ENCODE measurements at places on chromosomes 12 and 14. TPM values are rescaled to one million over a fixed set of nuclear protein-coding genes. Genes with fewer than 3 reads are reported as not detected.

Gene PMCH
- not detected for polyA plus RNA-seq

DNA sequence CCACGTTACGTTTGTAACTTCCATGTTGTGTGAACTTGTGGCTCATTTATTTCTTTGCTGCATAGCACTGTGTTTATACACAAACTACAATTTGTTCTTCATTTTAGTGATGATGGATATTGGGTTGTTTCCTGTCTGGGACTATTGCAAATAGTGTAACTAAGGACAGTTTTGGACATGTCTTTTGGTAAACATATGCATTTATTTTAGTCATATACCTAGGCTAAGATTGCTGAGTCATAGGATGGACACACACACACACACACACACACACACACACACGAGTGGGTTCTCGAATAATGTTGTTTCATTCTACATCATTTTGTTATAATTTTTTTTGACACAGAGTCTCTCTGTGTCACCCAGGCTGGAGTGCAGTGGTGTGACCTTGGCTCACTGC lies 123.5 kb upstream of the CAND1 start:
- no peaks in the 10 kb centered on the region for H3K36me3 ChIP-seq
- H3K4me3 ChIP-seq, result no peak overlapping the region
- no peak overlapping the region for H3K27ac ChIP-seq
- no peak for DNase-seq
- no peaks in the 10 kb centered on the region for H3K27me3 ChIP-seq

GRCh38 chr12:87428701-87429277 lies 600.4 kb downstream of the C12orf50 start:
- H3K27ac ChIP-seq, result no peak overlapping the region
- no peaks in the 10 kb centered on the region for H3K4me1 ChIP-seq
- DNase-seq, result no peak
- H3K4me3 ChIP-seq, result no peak overlapping the region
- H3K36me3 ChIP-seq, result no peaks in the 10 kb centered on the region
- no peaks in the 10 kb centered on the region for H3K27me3 ChIP-seq

Gene SRRM4
- polyA plus RNA-seq, result 0.05 TPM

GRCh38 chr12:24997970-24998582 lies 49.2 kb upstream of the BCAT1 start:
- no peaks in the 10 kb centered on the region for H3K36me3 ChIP-seq
- H3K4me3 ChIP-seq, result no peak overlapping the region
- H3K4me1 ChIP-seq, result no peaks in the 10 kb centered on the region
- no peak for DNase-seq
- H3K27me3 ChIP-seq, result no peaks in the 10 kb centered on the region

Gene ALDH1L2
- 1.2 TPM for polyA plus RNA-seq

- no peaks in the 10 kb centered on the region for H3K27me3 ChIP-seq
- DNase-seq, result no peak
- H3K4me1 ChIP-seq, result peaks cover 13% of the 10 kb centered on the region
- H3K4me3 ChIP-seq, result no peak overlapping the region
Measured at GRCh38 chr12:31230004-31230403, 95.9 kb downstream of the SINHCAF start.
